GOT3 (cell line): ENCODE measurements at places on chromosomes 11 and 22.

GRCh38 chr11:108824545-108824944 lies 159.7 kb downstream of the DDX10 start:
- DNase-seq: no peak

- no peak for DNase-seq
Observed at GRCh38 chr11:21794306-21794705, 398.6 kb upstream of the ANO5 start.

- no peak for DNase-seq
Observed at GRCh38 chr11:450809-451451, 851 bp downstream of the PTDSS2 start.

- DNase-seq: no peak
Observed at GRCh38 chr11:96065379-96065778, 141.5 kb upstream of the MTMR2 start.

GRCh38 chr11:123344790-123345357 lies 85.2 kb upstream of the GRAMD1B start:
- DNase-seq: no peak

DNA sequence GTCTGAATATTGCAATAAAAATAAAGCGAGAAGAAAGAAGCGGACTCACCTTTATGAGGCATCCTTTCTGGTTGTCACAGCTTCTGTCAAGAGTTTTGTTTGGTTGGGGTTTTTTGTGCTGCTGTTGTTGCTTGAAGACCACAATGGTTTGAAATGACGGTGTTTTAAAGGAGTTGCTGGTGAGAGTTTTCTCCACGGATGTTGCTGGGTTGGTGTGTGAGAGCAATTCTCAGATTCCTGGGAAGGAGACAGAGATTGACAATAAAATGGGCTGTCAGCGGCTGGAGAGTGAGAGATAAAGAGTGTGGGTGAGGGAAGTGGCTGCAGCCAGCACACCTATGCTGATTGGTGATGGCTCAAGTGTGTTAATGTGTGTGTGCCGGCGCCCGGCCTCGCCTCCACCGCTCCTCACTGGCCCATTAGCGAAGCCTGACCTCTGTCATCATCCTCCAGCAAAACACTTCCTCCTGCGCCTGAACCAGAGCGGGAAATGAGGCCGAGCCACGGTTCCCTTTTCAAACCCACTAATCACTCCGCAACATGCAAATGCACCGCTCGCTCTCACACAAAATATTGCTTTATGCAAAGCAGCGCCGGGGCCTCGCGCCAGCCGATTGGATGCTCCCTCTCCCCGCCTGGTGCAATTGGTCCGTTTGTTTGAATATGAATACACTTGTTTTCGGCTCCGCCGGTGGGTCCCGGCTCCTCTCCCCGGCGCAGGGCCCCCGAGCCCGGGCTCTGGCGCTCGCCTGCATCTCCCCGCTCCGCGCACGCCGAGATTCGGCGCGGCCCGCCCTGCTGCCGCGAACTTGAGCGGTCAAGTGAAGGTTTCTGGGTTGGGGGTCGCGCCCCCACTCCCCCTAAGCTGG lies at the start of gene PAX6:
PAX6 (minus strand) TSS at position 544 of the 869 bp plus-strand sequence. CDS start 4,911 bp downstream, outside the sequence.
- DNase-seq: peak; percentile 26

GRCh38 chr22:23519442-23520157 lies 60.5 kb downstream of the IGLL1 start:
- no peak for DNase-seq

DNA sequence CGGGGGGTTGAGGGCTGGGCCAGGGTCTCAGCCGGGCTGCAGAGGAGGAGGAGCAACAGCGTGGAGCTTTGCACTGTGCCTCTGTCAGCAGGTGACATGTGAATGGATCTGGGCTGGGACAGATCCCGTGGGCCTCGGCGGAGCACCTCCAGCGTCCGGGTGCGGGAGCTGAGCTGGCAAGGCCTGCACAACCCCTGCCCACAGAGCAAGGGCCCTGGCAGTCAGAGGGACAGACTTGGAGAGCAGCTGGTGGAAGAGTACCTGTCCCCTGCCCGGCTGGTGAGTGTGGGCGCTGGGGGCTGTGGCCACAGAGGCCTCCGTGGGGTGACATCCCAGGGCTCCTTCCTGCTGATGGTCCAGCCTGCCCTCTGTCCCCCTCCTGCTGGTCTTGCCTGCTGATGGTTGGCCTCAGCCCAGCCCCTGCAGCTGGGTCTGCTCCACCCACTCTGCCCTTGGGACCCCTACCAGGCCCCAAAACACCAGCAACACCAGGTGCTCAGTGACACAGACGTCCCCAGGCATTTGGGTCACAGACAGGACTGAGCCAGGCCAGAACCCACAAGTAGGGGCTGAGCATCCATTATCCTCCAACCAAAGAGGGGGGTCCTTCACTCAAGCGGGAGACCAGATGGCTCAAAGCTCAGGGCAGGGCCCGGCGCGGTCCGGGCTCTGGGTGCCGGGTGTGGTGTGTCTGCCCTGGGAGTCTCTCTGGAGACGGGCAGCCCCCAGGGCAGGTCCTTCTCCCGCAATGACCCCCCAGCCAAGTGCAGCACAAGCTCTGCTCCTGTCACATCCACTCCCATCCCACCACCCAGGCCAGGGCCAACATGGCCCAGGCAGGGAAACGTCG lies 3.5 kb downstream of the LRRC56 start:
- no peak for DNase-seq

GRCh38 chr11:133724116-133724515 lies 121.2 kb downstream of the SPATA19 start:
- DNase-seq: no peak

DNA sequence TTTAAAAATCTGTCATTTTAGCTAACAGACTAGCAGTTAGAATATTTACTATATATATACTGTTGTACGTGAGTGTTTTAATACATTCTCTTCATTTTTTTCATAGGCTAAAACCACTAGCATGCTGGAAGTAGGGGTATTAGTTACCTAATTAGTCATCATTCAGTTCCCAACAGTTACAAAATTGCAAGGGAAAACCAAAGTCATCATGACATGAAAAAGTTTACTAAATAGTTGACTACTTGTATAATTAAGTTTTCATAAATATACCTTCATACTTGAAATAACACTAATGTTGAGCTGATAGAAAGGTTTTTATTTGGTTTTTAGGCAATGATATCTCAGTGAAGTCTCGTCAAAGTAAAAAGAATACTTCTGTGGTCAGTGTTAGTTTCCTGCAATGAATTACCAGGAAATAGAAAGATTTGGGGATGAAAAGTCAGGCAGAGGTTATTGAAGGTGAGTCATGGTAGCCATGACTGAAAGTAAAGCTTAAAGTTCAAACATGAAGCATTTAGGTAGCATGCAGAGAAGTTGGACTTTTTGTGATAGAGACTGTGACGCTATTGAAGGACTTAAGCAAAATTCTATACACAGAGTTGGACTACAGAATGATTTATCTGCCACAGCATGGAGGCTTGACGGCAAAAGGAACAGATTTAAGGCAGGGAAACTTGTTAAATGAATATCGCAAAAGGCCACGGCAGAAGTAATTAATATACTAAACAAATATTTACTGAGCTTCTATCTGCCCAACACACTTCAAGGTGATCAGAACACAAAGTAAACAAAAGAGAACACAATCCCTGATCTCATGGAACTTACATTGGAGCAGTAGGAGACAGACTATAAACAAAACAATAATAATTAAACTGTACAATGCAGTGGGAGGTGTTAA lies 828.1 kb upstream of the FAT3 start:
- DNase-seq: no peak

DNA sequence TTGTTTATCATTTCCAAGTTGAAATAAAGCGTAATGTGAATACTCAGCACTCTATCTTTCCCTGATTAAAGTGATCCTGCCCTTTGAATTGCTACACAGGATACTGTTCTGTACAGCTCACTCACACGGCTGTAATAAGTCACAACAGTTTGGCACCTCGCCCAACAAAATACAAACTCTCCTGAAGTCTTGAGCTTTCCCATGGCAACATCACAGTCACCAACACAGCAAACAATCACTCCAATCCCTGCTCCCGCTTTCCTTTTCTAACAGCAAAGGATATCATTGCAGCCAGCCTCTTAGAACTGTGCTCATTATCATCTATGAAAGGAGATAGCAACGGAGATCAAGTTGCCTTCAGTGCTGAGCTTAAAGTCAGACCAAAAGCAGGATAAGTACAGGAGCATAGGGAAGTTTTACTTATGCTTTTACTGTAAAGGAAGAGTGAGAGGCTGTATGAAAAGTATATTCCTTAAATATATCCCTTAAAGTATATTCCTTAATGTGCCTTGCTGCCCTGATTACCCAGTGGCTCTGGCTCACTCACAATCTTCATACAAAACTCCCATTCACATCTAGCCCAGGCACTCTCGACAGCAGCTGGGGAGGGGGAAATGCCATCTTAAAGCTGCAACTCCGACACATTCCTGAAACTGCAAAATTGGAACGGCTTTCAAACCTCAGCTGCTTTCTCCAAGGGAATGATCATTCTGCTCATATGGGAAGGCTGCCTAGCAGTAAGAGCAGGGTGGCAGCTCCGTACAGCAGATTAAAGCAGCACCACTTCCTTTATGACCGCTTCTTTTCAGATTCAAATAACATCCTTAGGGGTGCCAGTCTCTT lies 35.8 kb downstream of the MAML2 start:
- DNase-seq: peak; percentile 16

- DNase-seq: no peak
Observed at GRCh38 chr11:67040147-67040546, 16.5 kb upstream of the RHOD start.

DNA sequence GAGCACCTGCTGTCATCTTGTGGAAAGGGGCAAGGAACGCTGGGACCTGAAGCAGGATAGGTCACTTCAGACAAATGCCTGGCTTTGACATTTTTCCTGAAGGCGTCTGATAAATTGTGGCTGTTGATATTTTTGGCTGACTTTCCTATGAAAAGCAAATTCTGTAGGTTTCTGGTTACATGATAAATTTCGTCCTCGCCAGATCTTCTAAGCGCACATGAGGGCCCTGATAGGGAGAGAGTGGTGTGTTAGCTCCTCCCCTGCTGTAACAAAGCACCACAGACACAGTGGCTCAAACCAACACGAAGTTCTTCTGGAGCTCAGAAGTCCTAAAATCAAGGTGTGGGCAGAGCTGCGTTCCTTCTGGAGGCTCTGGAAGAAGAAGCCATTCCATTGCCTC lies 19.6 kb downstream of the APOL4 start:
- DNase-seq: no peak

GRCh38 chr11:83072350-83073242 lies 899 bp upstream of the RAB30 start:
- DNase-seq: no peak

- DNase-seq: no peak
Observed at GRCh38 chr22:35544189-35544588, 3.6 kb downstream of the RASD2 start.

- DNase-seq: no peak
Observed at GRCh38 chr11:117647872-117648271, 149.1 kb downstream of the DSCAML1 start.
